ENCODE measurements at places on chromosomes 1 and 21.

GRCh38 chr21:42395905-42396651 is at the start of gene TMPRSS3:
Gene TMPRSS3 (minus strand): TSS chr21:42396052. CDS start chr21:42395417, 635 bp downstream.
- DNase-seq, result no peak

DNA sequence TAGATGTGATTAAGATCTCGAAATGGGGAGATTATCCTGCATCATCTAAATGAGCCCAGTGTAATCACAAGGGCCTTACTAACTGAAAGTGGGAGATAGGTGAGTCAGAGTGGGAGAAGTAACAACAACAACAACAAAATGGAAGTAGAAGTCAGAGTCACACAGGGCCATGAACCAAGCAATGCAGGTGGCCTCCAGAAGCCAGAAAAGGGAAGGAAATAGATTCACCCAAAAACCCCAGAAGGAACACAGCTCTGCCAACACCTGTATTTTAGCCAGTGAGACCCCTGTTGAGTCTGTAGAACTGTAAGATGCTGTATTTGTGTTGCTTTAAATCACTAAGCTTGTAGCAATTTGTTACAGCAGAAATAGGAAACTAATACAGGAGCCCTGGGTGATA is 4.1 kb downstream of the TAGLN2 start:
- DNase-seq, result no peak

- DNase-seq, result no peak
These were observed 954.4 kb downstream of the NCAM2 start for GRCh38 chr21:21952566-21952965.

DNA sequence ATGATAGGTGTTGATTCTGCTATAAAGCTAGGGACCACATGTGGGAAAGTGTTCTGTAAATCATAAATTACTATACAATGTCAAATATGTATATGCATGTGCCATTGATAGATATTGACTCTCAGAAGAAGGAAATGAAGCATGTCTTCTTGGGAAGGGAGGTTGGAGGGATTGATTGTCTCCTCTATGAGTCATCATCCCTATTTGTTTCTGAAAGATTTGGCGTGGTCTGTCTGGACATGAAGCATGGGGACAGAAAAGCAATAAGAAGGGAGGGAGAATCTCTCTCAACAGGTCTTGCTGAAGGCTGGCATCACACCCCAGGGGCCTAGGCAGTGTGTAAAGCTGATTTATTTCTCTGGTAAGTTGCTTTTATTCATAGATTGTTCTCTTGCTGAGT is 98.0 kb upstream of the KCNJ6 start:
- DNase-seq, result no peak

DNA sequence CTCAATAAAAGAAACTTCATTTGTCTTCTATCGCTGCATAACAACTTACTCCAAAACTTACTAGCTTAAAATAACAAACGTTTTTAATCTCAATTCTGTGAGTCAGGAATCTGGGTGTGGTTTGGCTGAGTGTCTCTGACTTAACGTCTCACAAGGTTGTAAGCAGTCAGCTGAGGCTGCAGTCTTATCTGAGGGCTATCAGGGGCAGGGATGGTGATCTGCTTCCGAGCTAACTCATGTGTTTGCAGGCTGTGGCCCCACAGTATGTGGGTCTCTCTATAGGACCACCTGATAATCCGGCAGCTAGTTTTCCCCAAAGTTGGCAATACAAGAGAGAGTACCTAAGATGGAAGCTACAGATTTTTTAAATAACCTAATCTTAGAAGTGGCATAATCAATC is 234.2 kb upstream of the FGGY start:
- no peak for DNase-seq

Measured in omental fat pad (tissue), 4 donors.